ENCODE measurements at places on chromosomes 6 and 20. TPM values are rescaled to one million over a fixed set of nuclear protein-coding genes. Genes with fewer than 3 reads are reported as not detected.

KCNK5 gene
- total RNA-seq, result 41.8 TPM

SCP2D1 gene
- not detected for total RNA-seq

RARS2 gene
- total RNA-seq, result 31.8 TPM

F13A1 gene
- total RNA-seq, result 1.3 TPM

PRKN gene
- 0.59 TPM for total RNA-seq

C6orf15 gene
- total RNA-seq, result not detected

STMND1 gene
- total RNA-seq, result not detected

GRCh38 chr6:6505111-6505510 lies 83.4 kb upstream of the LY86 start:
- no peak for DNase-seq

- no peak for DNase-seq
These were observed 121.5 kb upstream of the FOXQ1 start for GRCh38 chr6:1190366-1190765.

DNA sequence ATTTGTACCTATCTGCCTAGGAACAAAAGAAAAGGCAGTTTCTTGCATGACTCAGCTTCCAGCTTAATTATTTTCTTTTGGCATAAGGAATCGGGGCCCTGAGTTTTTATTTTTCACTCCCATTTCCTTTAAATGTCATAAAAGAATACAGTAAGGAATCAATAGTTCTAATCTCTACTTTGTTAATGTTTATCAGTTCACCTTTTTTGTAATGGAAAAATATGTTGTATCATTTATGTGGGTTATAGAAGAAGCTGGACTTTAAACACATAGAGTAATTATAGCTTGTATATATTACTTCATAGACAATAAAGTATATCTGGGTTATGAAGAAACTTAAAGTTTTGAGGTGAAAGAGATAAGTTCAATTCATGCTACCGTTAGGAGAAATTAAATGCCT lies 1214.8 kb upstream of the GJE1 start:
- DNase-seq, result no peak

DNA sequence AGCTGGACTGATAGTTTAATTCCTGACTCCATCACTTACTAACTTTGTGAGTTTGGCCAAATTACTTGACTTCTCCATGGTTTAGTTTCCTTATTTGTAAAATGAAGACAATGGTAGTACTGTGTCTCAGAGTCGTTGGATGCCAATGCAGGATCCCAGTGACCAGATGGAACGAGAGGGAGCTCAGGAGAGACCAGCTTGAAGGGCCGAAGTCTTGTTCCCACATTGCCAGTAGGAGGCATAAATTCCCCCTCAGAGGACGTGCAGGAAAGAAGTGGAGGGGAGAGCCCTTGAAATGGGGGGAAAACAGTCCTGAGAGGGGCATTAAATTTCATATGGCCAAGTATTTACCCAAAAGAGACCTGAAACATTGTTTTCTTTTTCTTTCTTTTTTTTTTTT lies 2.1 kb upstream of the MUC22 start:
- peak; percentile 21 for DNase-seq

GRCh38 chr6:52541135-52541534 lies 35.7 kb downstream of the TRAM2 start:
- DNase-seq, result no peak

GRCh38 chr20:23203951-23204730 lies 118.0 kb upstream of the CD93 start:
- no peak for DNase-seq

DNA sequence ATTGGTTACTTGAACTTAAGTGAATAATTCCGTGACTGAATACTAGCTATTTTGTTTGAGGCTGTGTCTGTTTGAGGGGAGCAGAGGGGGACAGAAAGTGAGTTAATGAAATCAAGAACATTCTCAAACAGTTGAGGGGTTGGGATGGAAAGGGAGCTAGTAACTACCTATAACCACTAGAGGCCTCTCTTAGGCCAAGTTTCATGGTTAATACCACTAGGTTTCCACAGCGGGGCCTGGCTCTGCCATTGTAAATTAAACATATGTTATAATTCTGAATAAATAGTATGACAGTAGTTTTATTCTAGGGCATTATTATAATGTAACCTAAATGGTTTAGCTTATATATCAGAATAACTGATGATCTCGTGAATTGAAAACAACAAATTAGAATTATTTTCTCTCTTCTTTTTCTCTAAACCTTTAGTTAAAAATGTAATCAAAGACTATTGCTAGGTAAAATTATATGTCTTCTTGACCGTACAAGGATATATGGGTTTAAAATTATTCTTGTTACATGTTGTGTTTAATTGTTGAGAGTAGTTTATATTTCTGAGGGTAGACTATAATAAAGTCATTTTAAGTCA lies 108.1 kb downstream of the BCKDHB start:
- DNase-seq, result no peak

GRCh38 chr6:118042855-118043254 lies 135.8 kb downstream of the SLC35F1 start:
- DNase-seq, result no peak

DNA sequence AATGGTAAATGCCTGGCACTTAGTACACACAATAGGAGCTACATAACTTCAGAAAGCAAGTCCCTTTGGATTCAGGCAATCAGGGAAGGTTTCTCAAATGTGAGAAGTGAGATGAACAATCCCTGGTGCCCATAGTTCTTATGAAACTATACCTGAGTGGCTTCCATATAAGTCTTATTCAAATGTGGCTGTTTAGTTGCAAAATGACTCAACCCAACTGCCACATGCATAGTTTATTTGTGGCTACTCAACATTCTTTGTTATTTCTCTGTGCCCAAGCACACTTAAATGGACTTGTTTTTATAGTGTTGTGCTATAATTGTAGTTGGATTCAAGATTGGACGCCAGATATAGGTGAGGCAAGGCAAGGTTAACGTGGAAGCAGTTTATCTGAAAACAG lies 93.7 kb upstream of the ATXN1 start:
- DNase-seq, result no peak

GRCh38 chr20:63064310-63064709 lies 57.5 kb upstream of the BHLHE23 start:
- peak; percentile 13 for DNase-seq

- no peak for DNase-seq
These were observed 78.5 kb upstream of the FAM184A start for GRCh38 chr6:119156757-119157505.

GRCh38 chr20:22773344-22773743 lies 189.0 kb upstream of the FOXA2 start:
- DNase-seq, result no peak

- DNase-seq, result no peak
These were observed 1.9 kb downstream of the HLA-DPA1 start for GRCh38 chr6:33071569-33071968.

DNA sequence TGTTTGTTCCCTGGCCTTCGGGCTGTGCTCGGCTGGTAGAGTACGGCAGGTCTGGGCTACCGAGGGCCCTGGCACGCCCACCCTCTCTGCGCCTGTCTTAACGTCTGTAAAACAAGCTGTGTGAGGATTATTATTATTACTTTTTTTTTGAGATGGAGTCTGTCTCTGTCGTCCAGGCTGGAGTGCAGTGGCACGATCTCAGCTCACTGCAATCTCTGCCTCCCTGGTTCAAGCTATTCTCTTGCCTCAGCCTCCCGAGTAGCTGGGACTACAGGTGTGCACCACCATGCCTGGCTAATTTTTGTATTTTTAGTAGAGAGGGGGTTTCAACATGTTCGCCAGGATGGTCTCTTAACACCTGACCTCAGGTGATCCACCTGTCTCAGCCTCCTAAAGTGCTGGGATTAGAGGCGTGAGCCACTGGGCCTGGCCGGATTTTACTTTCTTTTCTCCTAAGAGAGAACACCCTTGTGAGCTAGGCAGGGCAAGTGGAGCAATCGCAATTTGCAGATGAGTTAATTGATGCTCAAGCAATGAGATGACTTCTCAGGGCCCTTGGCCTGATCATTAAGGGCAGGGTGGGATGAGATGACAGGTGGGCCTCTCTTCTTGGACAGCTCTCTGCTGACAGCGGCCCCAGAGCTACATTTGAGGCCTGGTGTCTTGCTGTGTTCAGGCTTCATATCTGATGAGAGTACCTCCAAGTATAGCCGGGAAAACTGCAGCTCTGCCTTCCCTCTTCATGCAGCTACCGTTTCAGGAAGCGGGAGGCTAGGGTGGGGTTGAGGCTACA lies 859 bp upstream of the SMIM29 start:
- DNase-seq, result no peak
